NCI-H748 treated with DMSO at 0.1 percent for 48 hours (cell line): ENCODE measurements at places on chromosomes 6 and 20.

DNA sequence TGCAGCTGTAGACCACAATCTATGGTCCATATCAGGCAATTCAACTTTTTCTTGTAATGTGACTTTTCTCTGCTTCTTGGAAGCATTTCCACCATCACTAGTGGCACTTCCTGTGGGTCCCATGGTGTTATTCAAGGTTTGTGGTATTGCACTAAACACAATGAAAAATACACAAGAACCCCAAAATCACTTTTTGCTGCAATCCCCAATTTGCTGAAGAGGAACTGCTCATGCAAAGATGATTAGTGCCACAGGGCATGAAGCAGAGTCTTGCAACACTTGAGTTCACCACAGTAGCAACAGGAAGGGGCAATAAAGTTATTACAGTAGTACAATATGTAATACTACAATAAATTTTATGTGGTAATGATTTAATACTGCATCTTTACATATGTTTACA is 16.8 kb upstream of the TAAR1 start:
- DNase-seq = no peak

DNA sequence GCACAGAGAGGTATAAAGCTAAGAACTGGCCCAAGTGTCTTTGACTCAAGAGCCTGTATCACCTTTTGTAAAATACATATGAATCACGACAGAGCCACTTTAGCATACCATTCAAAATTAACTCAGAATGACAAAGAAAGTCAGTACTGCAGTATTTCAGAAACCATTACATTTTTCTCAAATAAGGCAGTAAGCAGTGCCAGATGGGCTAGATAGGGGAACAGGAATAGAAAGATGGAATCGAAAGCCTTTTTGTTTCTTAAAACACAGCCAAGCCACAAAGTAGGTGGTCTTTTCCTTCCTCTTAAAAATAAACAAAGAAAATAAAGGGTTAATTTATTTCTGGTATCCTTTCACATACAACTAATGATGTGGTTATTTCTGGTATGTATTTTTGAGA is 10.3 kb downstream of the CLDN20 start:
- no peak for DNase-seq

- DNase-seq = no peak
Observed at GRCh38 chr6:91291071-91291470, 704.2 kb upstream of the MAP3K7 start.

DNA sequence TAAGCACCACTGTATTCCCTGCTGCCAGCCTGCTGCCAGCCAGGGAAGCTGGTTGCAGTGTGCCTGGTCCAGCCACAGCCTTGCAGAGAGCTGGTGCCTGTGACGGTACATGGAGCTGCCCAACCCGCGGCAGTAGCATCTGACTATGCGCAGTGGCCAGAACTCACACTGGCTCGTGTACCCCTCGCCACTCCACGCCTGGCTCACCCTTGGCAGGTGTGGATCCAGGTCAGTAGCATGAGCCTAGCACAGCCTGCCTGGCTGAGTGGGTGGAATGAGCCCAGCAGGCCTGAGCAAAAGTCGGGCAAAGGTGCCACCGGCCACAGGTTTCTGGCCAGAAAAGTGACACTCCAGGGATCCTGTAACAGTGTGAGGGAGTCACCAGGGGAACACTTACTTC is 361.7 kb upstream of the MAP3K7 start:
- no peak for DNase-seq

DNA sequence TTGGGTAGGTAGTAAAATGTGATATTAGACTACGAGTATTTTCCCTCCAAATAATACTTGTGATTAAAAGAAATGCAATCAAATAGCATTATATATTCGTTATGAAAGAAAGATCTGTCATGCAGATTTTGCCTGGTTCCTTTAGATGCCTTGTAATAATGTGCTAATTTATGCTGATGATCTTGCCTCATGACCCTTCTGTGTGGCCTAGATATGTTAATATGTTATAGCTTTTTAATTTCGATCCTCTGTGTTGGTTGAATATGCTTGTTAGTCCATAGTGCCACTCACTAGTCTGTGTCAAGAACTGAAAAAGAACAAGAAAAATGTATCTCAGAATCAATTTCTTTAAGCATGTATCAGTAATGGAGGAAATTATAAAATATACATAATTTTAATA is 31.9 kb downstream of the CDKAL1 start:
- DNase-seq = no peak

DNA sequence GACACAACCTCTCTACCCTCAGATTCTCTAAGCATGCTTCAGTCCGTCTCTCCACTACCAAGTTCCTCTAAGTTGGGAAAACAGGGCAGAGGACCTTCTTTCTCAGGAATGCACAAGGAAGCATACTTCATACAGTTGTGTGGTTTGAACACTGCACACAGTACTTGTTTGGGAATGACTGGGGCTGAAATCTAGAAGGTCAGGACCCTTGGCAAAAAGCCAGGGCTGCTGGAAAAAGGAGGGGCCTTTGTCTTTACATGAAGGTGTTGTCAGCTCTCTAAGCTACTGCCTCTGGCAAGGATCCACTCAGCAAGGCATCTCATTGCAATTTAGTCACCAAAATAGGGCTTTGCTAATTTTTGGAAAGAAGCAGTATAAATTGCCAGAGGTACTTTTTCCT is 20.7 kb upstream of the HEY2 start:
- DNase-seq = no peak

GRCh38 chr20:23794065-23794464 is 32.5 kb downstream of the CST2 start:
- no peak for DNase-seq

DNA sequence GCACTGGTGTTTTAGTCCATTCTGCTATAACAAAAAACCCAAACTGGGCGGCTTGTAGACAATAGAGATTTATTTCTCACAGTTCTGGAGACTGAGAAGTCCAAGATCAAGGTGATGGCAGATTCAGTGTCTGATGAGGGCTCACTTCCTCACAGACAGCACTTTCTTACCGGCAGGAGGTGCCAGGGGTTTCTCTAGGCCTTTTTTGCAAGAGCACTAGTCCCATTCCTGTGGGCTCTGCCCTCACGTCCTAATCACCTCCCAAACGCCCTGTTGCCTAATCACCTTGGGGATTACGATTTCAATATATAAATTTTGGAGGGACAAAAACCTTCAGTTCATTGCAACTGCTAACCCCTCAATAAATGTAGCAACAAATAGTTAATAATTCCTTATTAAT is 140.0 kb upstream of the SGK1 start:
- no peak for DNase-seq

GRCh38 chr20:25600632-25601031 is 15.3 kb upstream of the NINL start:
- no peak for DNase-seq

- no peak for DNase-seq
Observed at GRCh38 chr20:916125-916799, at the start of gene ANGPT4. ANGPT4 (minus strand) TSS chr20:916334; CDS start chr20:916214, 120 bp downstream.

DNA sequence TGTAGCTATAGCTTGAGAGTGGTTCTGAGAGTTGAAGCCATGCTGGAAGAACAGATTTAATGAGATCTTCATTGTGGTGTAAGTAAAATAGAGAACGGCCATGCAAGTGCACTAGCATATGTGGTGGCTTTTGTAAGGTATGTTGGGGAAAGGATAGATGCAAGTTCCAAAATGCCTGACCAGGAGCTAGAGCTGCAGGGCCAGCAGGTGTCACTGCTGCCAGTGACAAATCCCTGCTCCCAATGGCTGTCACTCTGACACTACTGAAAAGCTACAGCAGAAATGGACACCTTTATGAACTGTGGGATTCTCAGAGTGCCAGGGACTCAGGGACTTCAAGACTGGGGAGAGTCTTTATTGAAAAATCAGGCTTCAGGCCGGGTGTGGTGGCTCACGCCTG is 23.1 kb upstream of the VIP start:
- no peak for DNase-seq

DNA sequence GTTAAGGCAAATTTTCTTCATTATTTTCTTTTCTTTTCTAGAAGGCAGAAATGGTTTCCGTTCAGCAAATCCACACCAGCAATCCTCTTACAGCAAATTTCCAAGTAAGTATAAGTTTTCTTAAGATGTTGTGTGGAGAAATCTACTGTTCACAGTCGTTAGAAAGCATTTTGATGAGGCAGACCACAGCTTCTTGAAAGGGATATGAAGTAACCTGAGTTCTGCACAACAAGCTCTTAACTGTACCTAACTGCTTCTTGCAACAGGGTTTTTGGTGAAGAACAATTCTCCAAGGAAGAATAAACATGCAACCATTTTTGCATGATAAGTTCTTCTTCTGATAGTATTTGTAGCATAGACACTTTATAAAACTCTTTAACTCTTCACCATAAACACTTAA is 45.3 kb upstream of the STXBP5 start:
- no peak for DNase-seq

DNA sequence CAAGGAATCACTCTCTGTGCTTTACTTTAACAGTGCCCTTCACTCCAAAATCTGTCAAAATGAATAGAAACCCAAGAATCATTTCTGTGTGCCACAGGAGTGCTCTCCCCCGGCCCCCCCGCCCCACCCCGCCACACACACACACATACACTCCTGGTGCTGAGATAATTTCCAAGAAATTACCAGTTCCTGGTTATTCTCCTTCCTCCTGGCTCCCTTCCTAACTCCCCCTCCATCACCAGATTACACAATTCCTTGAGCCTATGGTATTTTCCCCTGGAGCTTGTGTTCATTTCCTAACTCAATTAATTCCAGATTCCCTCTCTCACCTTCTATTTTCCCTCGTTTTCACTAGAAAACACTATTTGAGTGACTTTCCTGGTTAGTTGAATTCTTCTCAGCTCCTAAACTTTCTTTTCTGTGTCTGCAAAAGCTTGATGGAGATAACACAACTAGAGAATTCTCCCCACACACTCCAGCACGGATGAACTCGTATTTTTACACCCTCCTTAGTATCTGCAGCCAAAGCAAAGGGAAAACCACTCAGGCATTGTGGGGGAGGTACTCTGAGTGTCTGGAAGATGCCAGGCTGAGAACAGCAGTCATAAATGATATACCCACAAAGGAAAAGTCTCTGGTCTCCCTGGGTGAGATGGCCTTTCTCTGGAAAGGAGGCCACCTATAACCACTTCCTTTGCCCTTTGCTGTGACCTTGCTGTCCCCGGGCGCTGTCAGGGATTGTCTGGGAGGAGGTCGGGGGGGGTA is 1.9 kb upstream of the SLC24A3 start:
- DNase-seq = no peak

DNA sequence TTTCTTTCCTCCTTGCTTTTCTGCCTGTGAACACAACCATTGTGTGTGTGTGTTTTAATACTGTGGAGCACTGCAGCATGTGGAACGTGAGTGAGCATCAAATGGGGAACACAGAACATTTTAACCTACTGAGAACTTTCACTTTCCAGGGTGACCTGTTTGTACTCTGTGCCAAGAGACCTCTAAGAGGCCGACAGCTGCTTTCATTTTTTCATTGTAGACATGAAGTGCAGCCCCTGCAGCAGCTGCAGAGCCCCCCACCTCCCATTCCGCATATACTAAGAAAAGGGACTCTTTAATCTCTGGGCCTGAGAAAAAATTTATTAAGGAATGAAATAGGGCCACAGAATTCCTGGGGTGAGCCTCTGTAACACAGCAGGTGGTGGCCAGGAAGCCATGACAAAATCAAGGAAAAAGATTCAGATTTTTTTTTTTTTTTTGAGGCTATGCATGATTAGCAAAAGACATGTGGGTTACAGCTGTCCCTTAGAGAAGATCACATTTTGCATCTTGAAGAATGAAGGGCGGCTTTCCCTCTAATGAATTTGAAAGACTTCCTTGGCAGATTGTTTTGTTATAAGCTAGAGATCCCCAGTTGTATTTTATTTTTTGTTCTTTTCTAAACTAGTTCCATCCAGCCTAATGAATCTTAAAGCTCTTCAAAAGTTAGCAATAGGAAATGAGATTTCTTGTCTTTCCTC is 503.4 kb downstream of the CD109 start:
- no peak for DNase-seq

GRCh38 chr6:169917153-169917552 is 165.7 kb downstream of the ERMARD start:
- no peak for DNase-seq

DNA sequence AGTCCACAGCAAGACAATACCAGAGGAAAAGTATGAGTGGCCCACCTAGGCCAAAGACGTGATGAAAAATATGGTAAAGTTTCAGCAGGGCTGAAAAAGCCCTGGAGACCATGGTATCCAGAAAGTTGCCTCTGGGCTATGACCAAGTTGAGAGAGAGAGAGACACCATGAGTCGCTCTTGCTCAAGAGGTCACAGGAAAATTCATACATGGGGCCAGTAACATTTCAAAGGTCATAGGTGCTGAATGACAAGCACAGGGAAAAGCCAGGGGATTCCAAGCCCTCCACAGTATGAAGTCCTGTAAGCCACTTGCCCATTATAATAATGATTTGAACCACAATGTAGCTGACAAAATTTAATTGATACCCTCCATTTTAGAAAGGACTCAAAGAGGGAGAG is 657.7 kb upstream of the CITED2 start:
- no peak for DNase-seq

GRCh38 chr20:3710011-3710466 is 2.4 kb downstream of the SIGLEC1 start:
- DNase-seq = no peak

GRCh38 chr6:135256866-135257265 is 75.8 kb downstream of the MYB start:
- no peak for DNase-seq
